Suppressor macrophage treated with lipopolysaccharide for 1 hour (primary cell): ENCODE measurements at places on chromosomes 7 and 10.

GRCh38 chr7:36611703-36612102 is 112.6 kb downstream of the AOAH start:
- DNase-seq, result no peak

GRCh38 chr7:131004371-131004770 is 270.4 kb upstream of the KLF14 start:
- DNase-seq, result peak; percentile 69

- no peak for DNase-seq
These were observed 324.5 kb upstream of the KLF6 start for GRCh38 chr10:4109469-4109868.

DNA sequence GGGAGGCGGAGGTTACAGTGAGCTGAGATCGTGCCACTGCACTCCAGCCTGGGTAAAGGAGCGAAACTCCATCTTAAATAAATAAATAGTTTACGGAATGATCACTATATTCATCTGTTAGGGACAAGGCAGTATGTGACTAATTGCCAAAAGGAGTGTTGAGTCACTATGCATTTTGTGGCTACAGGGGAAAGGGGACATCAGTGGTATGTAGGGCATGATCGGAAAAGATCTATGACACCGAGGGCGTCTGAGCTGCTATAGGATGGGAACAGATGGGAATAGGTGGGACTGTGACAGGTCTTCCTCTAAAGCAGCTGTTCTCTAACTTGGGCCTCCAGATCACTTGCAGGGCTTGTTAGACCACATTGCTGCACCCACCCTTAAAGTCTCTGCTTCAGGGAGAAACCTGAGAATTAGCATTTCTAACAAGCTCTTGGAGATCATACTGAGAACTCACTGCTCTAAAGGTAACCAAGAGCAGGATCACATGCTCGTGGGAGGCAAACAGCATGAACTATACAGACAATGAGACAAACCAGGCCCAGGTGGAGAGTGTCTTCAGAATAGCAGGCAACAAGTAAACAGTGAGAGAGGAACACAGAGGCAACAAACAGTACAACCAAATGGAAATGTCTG is 65.1 kb upstream of the ITGA8 start:
- DNase-seq, result no peak

DNA sequence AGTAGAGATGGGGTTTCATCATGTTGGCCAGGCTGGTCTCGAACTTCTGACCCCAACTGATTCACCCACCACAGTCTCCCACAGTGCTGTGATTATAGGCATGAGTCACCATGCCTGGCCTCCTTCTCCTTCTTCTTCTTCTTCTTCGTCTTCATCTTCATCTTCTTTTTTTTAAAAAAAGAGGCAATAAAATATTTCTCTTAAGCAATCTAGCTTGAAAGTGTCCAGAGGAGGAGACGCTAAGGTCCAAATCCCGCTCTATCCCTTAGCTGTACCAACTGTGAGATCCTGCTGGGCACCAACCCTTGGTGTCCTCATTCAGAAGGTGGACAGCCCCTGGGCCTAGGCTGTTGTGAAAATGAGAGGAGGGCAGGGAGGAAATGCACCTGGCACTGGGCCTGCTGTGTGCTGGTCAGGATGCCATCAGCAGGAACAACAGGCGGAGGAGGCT is 13.9 kb upstream of the PSAP start:
- peak; percentile 52 for DNase-seq

GRCh38 chr7:38629651-38630510 is 1.3 kb downstream of the AMPH start:
- peak; percentile 13 for DNase-seq
